Stimulated activated CD4-positive, alpha-beta T cell treated with anti-CD3 and anti-CD28 coated beads, TNF-alpha, amount 100 ng/mL, for 24 hours (primary cell): ENCODE measurements at places on chromosomes 7 and 10.

GRCh38 chr10:18650404-18650997 is 886 bp downstream of the NSUN6 start:
- no peak for DNase-seq

DNA sequence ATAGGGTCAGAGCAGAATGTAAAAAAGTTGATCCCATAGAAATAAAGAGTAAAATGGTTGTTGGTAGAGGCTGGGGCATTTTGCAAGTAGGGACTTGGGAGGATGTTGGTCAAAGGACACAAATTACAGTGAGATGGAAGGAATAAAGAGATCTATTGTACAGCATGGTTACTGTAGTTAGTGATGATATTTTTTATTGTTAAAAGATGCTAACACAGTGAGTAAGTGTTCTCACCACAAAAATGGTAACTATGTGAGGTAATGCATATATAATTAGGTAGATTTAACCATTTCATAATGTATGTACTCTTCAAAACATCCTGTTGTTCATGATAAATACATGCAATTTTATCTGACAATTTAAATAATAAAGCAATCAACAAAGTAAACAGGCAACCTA is 280.7 kb upstream of the MAGI2 start:
- DNase-seq: no peak

DNA sequence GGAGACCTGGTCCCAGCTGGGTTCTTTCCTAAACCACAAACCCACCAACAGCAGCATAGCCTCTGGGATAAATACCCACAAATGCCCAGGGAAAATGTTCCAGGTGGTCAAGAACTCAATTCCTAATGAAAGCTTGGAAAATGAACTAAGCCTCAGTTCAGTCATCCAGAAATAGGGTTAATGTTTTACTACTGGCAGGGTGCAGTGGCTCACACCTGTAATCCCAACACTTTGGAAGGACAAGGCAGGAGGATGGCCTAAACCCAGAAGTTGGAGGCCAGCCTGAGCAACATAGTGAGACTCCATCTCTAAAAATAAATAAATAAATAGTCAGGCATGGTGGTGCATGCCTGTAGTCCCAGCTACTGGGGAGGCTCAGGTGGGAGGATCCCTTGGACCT is 82.2 kb downstream of the SVOPL start:
- DNase-seq: no peak

DNA sequence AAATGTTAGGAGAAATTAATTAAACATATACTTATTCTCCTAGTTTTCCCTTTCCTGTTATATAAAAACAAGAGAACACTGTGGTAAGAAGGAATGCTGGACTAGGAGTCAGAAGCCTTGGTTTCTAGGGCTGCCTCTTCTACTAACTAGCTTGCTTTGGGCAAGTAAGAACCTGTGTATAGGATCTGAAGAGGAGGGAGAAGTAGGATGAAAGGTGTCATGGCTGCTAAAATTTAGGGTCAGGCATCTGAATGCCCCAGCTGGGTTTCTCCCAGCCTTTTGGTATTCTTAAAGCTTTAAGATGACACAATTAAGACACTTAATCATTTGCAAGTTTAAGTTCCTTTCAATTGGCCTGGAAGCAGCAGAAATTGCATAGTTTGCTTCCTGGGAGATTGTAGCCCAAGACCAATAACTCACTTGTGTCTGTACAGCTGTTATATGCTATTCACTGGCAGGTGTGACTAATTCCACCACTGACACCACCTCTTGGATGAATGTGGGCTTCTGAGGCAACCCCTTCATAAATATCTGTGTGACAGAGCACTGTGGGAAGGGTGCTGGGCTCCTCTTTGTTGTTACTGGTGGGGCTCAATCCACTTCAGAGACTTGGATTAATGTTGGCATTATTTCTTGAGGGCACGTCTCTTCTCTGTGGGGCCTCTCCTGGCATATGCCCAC is 137.2 kb downstream of the LRMDA start:
- no peak for DNase-seq

DNA sequence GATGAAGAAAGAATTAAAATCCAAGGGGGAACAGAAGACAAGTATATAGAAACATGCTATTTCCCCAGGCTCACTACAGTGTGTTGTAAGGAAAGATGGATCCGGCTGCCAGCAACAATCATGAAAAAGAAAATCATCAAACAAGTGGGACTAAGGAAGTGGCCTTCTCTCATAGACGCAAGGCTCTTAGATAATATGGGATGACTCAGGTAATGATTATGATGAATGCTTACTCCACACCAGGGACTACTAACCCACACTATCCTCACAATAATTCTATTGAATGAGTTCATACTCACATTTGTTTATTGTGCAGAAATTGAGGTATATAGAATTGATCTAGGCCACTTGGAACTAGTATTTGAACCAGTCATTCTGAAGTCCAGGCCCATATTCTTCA is 111.2 kb upstream of the BET1 start:
- no peak for DNase-seq

DNA sequence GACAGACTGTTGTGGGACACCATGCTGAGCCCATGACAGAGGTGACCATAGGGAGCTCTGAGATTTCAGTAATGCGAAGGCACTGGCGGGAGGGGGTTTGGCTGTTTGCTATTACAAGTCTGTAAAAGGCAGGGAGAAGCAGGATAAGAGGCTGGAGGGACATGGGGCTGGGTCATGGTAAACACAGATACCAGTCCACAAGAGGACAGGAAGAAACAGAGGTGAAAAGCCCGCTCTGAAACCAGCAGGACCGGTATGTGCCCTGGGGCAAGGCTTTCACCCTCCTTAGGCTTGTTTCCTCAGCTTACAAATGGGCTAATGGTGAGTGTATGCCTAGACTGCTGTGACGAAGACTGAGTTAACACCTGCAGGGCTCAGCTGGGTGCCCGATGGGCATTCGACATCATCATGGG is 34.1 kb downstream of the ANXA11 start:
- DNase-seq: no peak

- DNase-seq: no peak
These were observed 3.1 kb downstream of the SH3PXD2A start for GRCh38 chr10:103852189-103852711.

- no peak for DNase-seq
These were observed 181.5 kb downstream of the EXOC4 start for GRCh38 chr7:133434246-133434865.

DNA sequence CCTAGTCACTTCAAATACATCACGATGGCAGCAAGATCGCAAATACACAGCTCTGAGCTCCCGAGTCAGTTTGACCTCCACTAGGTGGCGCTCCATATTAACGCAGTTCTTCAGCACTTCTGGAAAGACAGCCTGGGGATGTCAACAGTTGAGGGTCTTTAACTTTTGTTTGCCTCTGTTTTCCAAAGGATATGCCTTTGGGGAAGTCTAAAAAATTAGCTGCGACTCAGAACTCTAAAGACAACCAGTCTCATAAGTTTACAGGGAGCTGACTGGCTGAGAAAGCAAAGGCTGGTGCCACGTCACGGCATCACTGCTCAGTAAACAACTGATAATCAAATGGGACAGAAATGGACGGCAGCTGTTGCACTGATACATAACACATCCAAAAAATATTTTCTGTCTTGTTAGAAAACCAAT is 458.8 kb downstream of the SORCS1 start:
- no peak for DNase-seq

- DNase-seq: no peak
These were observed 16.3 kb upstream of the THSD7A start for GRCh38 chr7:11848251-11848650.

DNA sequence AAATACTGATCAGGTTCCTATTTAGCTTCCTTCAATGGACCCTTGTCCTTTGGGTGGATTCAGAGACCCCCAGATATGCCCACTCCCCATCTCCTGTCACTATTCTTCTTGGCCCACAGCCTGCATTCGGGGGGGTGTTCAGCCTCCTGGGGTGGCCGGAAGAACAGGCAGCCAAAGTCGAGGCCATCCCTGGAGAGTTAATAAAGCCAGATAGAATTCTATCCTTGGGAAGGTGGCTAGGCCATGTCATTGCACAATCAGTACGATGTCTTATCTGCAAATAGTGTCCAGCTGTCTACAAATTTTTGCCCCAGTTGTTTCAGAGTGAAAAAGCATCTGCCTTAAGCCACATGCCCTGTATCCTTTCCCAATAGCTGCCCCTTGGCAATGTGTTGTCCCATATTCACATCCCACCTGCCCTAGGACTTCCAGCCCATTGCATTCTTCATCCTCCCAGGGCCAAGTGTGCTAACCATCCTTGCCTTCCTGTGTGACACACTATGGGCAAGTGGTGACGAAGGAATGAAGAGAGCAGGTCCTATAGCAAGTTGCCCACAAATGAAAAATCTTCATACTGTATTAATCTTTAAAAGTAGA is 9.9 kb upstream of the FAM107B start:
- no peak for DNase-seq

GRCh38 chr10:71727738-71728737 is 8.5 kb upstream of the C10orf105 start:
- peak; percentile 55 for DNase-seq

GRCh38 chr7:50351267-50351666 is 46.8 kb downstream of the IKZF1 start:
- no peak for DNase-seq

GRCh38 chr7:137932881-137933269 is 69.0 kb downstream of the CREB3L2 start:
- DNase-seq: no peak

- no peak for DNase-seq
These were observed 51.4 kb downstream of the ABCB4 start for GRCh38 chr7:87424075-87424474.

DNA sequence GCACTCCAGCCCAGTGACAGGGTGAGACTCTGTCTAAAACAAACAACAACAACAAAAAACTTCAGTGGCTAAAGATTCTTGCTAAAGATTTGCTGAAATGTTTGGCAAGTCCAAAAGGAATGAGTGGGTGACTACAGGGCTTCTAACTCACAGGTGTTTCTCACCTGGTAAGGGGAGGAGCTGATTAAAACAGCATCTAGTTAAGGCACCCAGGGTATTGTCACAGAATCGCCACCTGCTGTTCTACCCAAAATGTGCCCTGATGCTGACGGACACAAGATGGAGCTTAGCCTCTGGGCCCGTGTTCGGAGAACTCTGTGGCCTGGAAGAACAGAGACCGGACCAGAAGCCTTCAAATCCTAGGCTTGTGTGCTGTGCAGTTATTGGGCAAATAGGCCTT is 336.0 kb upstream of the GALNT17 start:
- DNase-seq: no peak

DNA sequence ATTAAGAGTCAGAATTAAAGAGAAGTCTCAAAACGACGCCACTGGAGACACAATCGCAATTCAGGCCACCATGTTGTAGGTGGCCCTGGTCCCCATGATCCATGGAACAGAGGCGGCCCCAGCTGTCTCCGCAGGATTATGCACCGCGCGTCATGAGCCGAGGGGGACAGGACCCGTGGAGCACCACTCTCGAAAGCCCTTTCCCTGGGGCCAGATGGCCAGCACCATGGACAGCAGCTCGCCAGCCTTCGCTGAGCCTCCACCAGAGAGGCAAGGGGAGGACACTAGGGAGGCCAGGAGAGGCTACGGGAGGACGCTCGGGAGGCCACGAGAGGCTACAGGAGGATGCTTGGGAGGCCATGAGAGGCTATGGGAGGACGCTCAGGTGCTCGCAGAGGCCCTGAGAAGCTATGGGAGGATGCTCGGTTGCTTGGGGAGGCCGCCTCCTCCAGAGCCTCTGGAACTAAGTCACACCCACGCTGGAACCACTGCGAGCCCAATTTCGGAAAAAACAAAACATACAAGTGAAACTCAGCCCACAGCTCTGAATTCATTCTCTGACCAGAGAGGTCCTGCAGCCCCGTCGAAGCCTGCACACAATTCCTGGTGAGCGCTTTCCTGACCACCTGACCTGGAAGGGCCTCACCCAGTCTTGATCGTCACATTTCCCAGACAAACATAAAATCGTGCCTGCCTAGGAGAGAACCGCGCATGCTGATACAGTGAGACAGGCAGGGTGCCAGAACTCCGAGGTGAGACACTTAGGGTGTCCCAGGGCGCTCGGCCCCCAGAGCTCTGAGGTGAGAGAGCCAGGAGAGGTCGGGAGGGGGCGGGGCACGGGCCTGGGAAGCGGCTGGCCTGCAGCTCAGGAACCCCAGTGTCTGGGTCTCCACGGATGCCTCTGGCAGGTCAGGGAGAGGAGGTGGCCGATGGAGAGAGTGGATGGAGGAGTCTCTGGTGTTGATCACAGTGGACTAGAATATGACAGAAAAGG is 224.4 kb downstream of the PTPRN2 start:
- DNase-seq: no peak

DNA sequence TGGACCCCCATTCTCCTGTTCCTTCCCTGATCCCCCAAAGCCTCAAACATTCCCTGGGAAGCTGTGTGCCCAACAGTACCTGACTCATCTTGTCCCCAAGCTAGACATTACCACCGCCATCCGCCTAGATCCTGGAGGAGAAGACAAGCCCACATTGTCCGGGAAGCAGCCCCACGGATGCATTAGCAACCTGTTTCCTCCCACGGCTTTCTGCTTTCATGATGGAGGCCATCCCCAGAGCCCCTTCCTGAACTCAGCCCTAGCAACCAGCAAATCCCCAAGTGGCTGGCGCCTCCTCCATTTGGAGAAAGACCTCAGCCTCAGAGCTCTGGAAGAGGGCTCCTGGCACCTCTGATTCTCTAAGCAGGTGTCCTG is 2.3 kb upstream of the SLC29A3 start:
- no peak for DNase-seq

DNA sequence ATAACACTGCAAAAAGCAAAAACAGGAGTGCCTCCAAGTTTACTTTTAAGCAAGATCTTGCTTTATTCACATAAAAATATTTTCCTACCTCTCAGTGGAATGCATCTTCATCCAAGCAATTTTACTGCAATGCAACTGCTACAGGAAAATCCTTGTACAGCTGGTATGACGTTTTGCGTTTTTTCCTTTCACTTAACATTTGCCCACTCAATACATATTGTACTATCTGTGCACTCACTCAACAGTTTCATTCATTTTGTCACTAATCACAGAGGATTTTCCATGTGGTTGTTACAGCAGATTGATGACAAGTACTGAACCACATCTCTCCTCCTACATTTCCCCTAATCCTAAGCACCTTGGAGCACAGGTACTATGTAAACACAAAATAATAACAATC is 222.0 kb upstream of the IMMP2L start:
- no peak for DNase-seq

GRCh38 chr10:19347621-19348020 is 299.0 kb downstream of the MALRD1 start:
- DNase-seq: no peak

DNA sequence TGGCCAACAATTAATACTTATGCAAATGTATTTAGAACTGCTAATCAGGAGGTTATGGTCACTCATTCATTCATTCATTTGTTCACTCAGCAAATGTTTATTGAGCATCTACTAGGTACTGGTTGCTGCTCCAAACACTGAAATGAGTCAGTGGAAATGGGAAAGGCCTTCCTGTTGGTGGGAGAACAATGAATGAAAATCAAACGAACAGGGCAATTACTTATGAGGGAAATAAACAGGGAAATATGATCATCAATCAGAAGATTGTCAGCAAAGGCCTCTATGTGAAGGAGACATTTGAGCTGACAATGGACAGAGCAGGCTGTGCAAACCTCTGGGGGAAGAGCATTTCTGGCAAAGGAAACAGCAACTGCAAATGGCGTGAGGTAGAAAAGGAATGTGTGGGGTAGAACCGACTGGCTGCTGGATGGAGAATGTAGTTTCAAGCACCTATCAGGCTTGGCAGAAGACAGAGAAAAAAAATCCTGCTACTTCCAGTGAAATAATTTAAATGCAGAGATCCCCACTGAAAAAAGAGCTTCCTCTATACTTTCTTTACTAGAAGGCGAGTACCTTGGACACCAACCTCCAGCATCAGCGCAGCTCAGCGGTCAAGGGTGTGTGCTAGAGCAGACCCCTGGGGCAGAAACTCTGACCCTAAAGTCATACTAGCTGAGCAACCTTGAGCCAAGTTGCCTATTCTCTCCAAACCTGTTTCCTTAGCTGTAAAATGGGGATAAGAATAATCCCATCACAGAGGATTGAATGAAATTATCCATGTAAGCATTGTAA is 108.8 kb upstream of the EEPD1 start:
- no peak for DNase-seq
